ENCODE measurements at places on chromosomes 4 and X.
A peak's percentile ranks its signal among the peaks of the same experiment; 100 is the strongest.

GRCh38 chr4:134665429-134665828 lies 463.8 kb upstream of the PABPC4L start:
- DNase-seq, result no peak

- no peak for DNase-seq
Measured at GRCh38 chr4:127237581-127237980, 395.2 kb upstream of the INTU start.

DNA sequence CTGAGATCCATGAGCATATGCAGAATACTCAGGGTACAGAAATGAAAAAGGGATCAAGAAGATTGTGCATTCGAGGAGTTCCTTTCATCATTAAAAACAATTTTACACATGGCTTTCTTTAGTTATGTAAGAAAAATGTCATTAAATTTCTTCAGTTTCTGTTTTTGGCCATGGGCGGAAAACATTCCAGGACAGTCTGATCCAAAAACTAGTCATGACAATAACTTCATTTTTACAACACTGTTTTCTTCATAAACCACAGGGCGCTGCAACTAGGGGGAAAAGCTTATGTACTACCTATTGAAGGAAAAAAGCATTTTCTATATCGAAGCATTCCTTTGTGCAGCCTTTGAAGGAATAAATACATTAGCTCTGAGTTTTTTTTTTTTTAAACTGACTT lies 28.2 kb downstream of the IL13RA1 start:
- DNase-seq, result no peak

- DNase-seq, result no peak
Measured at GRCh38 chr4:59920416-59920815, 1279.7 kb upstream of the ADGRL3 start.

- no peak for DNase-seq
Measured at GRCh38 chrX:15718283-15718970, 19.6 kb upstream of the CA5B start.

DNA sequence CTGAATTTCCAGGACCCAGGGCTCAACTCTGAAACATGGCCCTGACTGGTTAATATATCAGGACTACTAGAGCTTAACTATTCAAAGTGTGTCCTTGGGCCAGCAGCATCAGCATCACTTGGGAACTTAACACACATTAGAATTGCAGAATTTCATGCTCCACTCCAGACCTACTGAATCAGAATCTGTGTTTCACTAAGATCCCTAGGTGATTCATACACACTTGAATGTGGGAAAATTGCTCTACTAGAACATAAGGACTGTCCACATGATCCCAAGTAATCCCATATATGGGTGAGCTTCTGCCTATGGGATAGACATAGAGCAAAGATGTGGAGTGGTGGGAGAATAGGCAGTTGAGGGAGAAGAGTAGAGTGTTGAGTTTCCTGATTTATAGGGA lies 192.5 kb upstream of the CLNK start:
- no peak for DNase-seq

DNA sequence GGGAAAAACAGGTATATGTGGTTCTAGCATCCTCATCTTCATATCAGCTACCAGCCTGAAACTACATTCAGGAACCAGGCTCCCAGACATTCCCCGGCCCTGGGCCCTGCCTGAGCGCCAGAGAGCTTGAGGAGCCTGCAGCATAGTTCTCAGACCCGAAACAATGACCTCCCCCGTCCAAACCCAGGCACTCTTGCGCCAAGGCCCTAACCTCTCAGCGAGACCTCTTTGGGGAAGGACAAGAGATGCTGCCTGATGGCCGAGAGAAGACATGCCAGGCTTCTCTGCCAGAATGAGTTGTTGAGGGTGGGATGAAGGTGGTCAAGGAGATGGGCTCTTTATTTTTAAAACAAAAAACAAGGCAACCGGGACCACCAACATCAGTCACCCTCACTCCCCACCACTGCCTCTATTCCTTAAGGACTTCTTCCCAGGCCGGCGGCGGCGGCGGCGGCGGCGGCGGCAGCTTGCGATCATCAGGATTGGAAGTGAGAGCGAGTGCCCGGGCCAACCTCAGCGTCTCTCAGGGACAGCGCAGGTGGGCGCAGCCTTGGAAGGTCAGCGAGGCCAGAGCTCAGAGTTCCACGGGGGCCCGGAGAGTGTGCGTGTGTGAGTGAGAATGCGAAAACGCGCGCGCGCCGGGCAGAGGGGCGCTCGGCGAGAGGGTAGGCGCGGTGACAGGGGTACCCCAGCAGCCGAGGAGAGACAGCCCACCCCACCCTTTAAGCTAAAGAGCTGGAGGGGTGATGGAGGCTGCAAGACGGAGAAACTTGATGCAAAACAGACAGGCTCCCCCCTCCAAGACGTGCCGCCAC lies 601 bp downstream of the INPP4B start:
- DNase-seq, result no peak

DNA sequence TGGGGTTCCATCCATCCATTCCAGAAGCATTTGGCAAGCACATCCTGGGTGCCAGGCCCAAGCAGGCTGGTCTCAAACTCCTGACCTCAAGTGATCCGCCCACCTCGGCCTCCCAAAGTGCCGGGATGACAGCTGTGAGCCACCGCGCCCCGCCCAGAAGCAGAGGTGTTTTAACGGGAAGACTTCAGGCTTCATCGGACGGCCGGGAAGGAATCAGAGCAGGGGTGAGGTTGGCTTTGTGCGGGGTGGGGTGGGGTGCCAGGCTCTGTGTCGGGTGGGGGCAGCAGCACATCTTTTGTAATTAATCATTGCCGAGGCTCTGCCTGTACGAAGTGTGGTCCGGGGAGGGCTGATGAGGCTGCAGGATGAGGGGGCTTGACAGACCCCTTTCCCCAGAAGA lies 5.1 kb upstream of the SLC25A6 start:
- DNase-seq, result no peak

DNA sequence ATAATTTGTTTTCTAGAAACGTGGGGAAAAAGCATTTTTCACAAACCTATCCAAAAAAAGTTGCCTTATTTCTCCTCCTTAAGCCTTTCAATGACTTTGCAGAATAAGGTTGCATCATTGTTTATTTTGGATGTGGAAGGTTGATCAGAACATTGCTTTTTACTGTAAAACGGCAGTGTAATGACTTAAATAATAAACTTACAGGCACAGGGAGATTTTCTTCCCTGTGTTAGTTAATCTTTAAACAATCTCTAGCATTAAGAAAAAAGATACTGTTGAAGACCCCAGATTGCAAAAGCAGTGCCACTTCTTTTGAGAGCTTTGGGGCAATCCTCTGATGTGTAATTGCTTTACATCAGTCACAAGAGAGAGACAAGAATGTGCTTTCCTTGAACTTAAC lies 153.4 kb downstream of the ARX start:
- DNase-seq, result no peak

GRCh38 chr4:1260418-1261106 lies 11.6 kb upstream of the CTBP1 start:
- no peak for DNase-seq

- peak; percentile 51 for DNase-seq
Measured at GRCh38 chr4:48093991-48094416, 40.0 kb downstream of the TXK start.

DNA sequence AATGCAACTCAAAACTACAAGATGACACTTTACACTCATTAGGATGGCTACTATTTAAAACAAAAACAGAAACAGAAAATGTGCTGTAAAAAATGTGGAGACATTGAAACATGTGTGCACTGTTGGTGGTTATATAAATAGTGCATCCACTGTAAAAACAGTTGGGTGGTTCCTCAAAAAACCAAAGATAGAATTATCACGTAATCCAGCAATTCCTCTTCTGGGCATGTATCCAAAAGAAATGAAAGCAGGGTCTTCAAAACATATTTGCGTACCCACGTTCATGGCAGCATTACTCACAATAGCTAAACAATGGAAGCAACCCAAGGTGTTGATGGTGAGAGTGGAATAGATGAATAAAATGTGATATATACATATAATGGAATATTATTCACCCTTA lies 967.2 kb downstream of the TRAM1L1 start:
- DNase-seq, result no peak

GRCh38 chr4:104983615-104984179 lies 163.0 kb upstream of the TET2 start:
- no peak for DNase-seq

GRCh38 chr4:85756938-85757337 lies 282.0 kb downstream of the ARHGAP24 start:
- no peak for DNase-seq

- DNase-seq, result no peak
Measured at GRCh38 chr4:131499141-131499873, 1649.8 kb upstream of the PCDH10 start.

DNA sequence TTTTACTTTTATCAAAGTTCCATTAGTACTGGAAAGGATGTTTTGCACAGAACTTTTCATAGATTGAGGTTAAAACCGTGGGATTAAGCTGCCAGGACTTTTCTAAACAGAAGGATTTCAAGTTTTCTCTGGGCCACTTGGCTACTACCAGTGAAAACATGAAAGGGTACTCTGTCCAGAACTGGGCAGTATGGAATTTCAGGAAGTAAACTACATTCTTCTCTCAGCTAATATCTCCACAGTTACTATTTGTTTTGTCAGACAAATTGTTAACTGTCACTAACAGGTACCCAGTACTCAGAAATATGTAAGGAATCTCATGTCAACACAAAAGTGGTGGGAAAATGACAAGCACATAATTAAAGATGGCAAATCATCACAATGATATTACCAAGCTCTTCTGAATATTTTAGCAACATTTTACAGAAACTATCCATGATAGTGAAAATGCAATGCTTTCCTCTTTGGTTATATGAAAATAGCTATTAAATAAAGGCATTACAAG lies 454.4 kb downstream of the C4orf33 start:
- DNase-seq, result no peak

- DNase-seq, result no peak
Measured at GRCh38 chrX:8720136-8720535, 11.8 kb downstream of the ANOS1 start.

DNA sequence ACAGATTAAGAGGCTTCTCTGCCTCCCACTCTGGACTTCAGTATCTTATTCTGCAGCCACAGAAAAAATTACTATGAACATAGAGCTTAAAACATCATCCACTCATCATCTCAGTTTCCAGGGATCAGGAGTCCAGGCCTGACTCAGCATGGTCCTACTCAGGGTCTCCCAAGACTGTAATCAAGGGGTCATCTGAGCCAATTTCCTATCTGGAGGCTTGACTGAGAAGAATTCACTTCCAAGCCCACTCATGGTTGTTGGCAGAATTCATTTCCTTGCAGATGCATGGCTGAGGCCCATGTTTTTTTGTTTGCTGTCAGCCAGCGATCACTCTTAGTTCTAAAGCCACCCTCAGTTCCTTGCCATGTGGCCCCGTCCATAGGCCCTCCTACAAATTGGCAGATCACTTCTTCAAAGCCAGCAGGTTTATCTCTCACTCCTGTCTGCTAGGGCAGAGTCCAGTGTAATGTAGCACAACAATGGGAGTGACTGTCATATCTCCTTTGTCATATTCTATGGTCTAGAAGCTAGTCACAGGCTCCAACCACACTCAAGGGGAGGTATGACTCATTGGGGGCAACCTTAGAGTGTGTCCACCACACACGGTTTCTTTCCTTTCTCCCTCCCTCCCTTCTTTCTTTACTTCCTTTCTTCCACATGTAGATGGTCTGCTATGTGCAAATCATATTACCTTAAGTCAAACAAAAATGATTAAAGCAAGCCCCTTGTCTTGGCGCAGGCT lies 251.6 kb downstream of the QDPR start:
- no peak for DNase-seq

GRCh38 chr4:183873409-183874185 lies 31.5 kb upstream of the STOX2 start:
- DNase-seq, result no peak

DNA sequence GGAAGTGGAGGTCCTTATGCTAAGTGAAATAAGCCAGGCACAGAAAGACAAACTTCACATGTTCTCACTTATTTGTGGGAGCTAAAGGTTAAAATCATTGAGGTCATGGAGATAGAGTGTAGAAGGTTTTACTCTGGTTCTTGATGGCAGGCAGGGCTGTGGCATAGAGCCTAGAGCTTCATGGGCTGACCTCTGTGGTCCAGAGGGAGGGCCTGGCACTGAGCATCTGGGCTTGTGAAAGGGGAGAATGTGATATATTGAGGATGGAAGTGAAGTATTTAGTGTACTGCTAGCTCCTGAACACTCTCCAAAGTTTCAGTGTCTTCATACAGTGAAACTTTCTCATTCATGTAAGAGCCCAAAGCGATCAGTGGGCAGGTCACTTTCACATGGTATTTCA lies 71.3 kb upstream of the ANXA3 start:
- DNase-seq, result no peak

GRCh38 chr4:180164799-180165198 lies 2078.4 kb upstream of the TENM3 start:
- DNase-seq, result no peak

- DNase-seq, result no peak
Measured at GRCh38 chr4:153067376-153067775, 131.3 kb downstream of the FHDC1 start.

DNA sequence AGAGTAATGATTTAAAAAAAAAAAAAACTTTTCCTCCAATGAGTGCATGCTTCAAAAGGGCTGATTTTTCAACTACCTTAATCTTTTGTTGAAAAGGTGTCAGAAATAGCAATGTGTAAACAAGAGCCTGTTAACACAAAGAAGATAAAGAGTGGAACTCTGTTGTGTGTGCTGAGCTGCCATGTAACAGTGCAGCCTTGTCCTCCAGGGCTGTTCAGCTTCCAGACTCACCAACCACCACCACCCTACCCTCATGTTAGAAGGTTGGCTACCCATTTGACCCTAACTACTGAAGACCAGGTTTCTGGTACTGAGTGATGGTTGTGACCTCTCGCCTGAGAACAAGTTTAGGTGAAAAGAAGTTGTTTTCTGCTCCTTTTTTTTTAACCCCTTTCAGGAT lies 222.8 kb upstream of the TEX13C start:
- DNase-seq, result no peak

- no peak for DNase-seq
Measured at GRCh38 chr4:65367306-65367705, 303.0 kb downstream of the EPHA5 start.
